Dermis lymphatic vessel endothelial cell (primary cell): ENCODE measurements at places on chromosomes 2 and 18. TPM values are rescaled to one million over a fixed set of nuclear protein-coding genes. Genes with fewer than 3 reads are reported as not detected.

Gene BMP10
- not detected in 2 replicates for total RNA-seq

Gene FABP1
- total RNA-seq: not detected in 2 replicates

Gene SLC4A3
- total RNA-seq: under 0.01 and 0.26 TPM in 2 replicates

Gene OSBPL1A
- 15.9 and 19.9 TPM in 2 replicates for total RNA-seq

Gene RAB17
- total RNA-seq: 11.9 and 17.8 TPM in 2 replicates

Gene SLC5A7
- total RNA-seq: not detected in 2 replicates

Gene GALR1
- total RNA-seq: not detected in 2 replicates

Gene NAT8
- not detected in 2 replicates for total RNA-seq

Gene POMC
- total RNA-seq: 0.54 and 0.86 TPM in 2 replicates

Gene ZBTB14
- 14.0 and 18.1 TPM in 2 replicates for total RNA-seq

Gene C2orf92
- 1.6 and 2.3 TPM in 2 replicates for total RNA-seq

Gene POTEI
- 0.17 and 0.98 TPM in 2 replicates for total RNA-seq

Gene NEB
- 0.43 and 0.60 TPM in 2 replicates for total RNA-seq

Gene ABCG5
- not detected in 2 replicates for total RNA-seq

Gene COL3A1
- 0.95 and 6.9 TPM in 2 replicates for total RNA-seq

Gene RGPD3
- 0.11 and 0.17 TPM in 2 replicates for total RNA-seq

Gene DHRS9
- total RNA-seq: not detected in 2 replicates

Gene ABCG8
- not detected in 2 replicates for total RNA-seq

Gene LIMS4
- 45.6 and 52.5 TPM in 2 replicates for total RNA-seq

Gene FAM237A
- not detected in 2 replicates for total RNA-seq

Gene TUBA3E
- not detected in 2 replicates for total RNA-seq

Gene DUSP28
- total RNA-seq: 2.5 and 2.7 TPM in 2 replicates

Gene COLEC11
- 0.43 and 0.65 TPM in 2 replicates for total RNA-seq

Gene GTF2A1L
- total RNA-seq: 0.09 and 0.11 TPM in 2 replicates

Gene CD8B2
- total RNA-seq: not detected in 2 replicates

Gene SERPINB12
- not detected in 2 replicates for total RNA-seq

Gene FEV
- not detected in 2 replicates for total RNA-seq

Gene RFTN2
- total RNA-seq: 7.3 and 14.0 TPM in 2 replicates

Gene AQP12B
- total RNA-seq: not detected in 2 replicates

Gene ANKZF1
- total RNA-seq: 20.5 and 22.2 TPM in 2 replicates

Gene PRLH
- not detected in 2 replicates for total RNA-seq

Gene ICOS
- under 0.01 and 0.09 TPM in 2 replicates for total RNA-seq

Gene BUB1
- 5.3 and 7.4 TPM in 2 replicates for total RNA-seq

Gene TACR1
- total RNA-seq: not detected in 2 replicates

Gene TEKT4
- total RNA-seq: not detected in 2 replicates

Gene KYNU
- not detected in 2 replicates for total RNA-seq

Gene MYO5B
- 0.17 TPM in 1 of 2 replicates, not detected in the other for total RNA-seq

Gene CGREF1
- 1.7 and 2.3 TPM in 2 replicates for total RNA-seq

Gene GDF7
- 2.7 and 3.3 TPM in 2 replicates for total RNA-seq

Gene GALNT5
- under 0.01 TPM in 2 replicates for total RNA-seq

Gene UGT1A7
- total RNA-seq: under 0.01 TPM in 1 of 2 replicates, not detected in the other

Gene TANC1
- total RNA-seq: 66.3 and 101 TPM in 2 replicates

Gene HAAO
- not detected in 2 replicates for total RNA-seq

Gene GNLY
- total RNA-seq: not detected in 2 replicates

Gene NT5DC4
- not detected in 2 replicates for total RNA-seq

Gene ADRA2B
- total RNA-seq: 0.09 TPM in 1 of 2 replicates, not detected in the other

Gene FBXO36
- 1.6 and 1.8 TPM in 2 replicates for total RNA-seq

Gene SH3RF3
- total RNA-seq: 4.6 and 7.0 TPM in 2 replicates

Gene KIAA2012
- not detected in 2 replicates for total RNA-seq

Gene RESP18
- not detected in 2 replicates for total RNA-seq

Gene OSR1
- 0.54 and 1.5 TPM in 2 replicates for total RNA-seq

Gene GRHL1
- total RNA-seq: 0.09 and 0.11 TPM in 2 replicates

Gene BOLL
- total RNA-seq: not detected in 2 replicates

Gene ZNF396
- total RNA-seq: 0.95 and 0.98 TPM in 2 replicates

Gene MAP2
- total RNA-seq: 3.8 and 7.3 TPM in 2 replicates

Gene GNAL
- total RNA-seq: 0.26 and 0.33 TPM in 2 replicates
